ENCODE measurements at places on chromosomes 1 and 21.
A peak's percentile ranks its signal among the peaks of the same experiment; 100 is the strongest.

GRCh38 chr1:204442376-204443259, 31.0 kb upstream of the PPP1R15B start:
- no peak for DNase-seq

DNA sequence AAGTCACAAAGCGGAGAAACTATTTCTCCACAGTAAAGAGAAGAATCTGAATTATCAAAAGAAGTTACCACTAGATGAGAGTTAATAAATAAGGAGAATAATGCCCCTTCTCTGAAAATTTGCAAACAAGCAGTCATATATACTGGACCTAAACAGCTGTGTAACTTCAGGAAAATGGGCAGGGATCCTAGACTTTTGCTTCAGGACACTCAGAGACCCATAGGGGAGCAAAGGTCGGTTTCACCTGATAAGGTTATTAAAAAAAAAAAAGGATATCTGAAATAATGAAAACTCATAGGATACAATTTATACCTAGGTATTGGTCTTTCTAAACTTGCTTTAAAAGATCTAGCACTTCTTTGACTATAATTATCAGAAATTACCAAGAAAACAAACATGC, 191.4 kb downstream of the KCNH1 start:
- no peak for DNase-seq

DNA sequence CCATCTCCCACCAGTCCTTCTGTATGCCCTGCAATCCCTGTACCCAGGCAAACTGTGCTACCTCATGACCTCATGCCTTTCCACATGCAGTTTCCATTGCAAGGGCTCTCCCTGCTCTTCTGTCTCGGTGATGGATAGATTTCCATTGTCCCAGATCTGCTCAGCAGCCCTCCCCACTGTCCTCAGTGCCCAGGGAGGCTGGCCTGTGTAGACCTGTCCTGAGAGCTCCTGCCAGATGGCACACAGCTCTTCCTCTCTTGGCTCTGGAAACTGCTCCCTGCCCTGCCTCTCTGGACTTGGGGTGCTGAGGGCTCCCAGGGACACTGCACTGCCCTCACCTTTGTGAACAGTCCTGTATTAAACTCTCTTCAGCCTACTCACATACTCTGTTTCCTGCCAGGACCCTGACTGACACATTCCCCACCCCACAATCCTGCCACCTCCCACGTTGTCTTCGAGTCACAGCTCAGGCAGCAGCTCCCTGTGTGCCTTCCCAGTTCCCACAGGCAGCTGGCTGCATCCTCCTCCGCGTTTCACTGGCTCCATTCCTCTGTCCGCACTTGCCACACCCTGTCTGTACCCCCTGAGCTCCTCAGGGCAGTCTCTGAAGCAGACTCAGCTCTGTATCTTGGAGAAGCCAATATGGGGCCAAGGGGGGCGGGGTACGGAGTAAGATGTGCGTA, 57.0 kb downstream of the SPATA46 start:
- DNase-seq = no peak

GRCh38 chr1:187313115-187313514, 484.4 kb downstream of the PLA2G4A start:
- DNase-seq = no peak

GRCh38 chr1:201905234-201905890, 16.7 kb downstream of the SHISA4 start:
- no peak for DNase-seq

DNA sequence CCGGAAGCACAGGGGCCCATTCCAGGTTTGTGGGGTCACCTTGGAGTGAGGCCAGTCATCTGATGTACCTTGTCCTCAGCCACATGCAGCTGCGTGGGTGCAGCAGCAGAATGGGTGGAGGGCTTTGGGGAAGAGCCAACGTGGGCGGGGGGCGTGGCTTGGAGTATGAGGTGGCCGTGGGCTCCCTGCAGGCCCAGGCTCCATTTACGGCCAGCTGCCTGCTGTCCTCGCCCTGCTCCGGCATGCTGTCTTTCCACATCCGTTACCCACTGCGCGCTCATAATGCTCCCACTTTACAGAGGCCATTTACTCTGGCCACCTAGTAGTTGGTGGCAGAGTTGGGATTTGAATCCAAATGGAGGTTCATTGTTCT, 27.8 kb upstream of the TINAGL1 start:
- DNase-seq = no peak

- DNase-seq = no peak
Observed at GRCh38 chr1:186887203-186887602, 58.5 kb downstream of the PLA2G4A start.

- peak; percentile 83 for DNase-seq
Observed at GRCh38 chr1:155091071-155092051, 12.7 kb downstream of the EFNA3 start.

DNA sequence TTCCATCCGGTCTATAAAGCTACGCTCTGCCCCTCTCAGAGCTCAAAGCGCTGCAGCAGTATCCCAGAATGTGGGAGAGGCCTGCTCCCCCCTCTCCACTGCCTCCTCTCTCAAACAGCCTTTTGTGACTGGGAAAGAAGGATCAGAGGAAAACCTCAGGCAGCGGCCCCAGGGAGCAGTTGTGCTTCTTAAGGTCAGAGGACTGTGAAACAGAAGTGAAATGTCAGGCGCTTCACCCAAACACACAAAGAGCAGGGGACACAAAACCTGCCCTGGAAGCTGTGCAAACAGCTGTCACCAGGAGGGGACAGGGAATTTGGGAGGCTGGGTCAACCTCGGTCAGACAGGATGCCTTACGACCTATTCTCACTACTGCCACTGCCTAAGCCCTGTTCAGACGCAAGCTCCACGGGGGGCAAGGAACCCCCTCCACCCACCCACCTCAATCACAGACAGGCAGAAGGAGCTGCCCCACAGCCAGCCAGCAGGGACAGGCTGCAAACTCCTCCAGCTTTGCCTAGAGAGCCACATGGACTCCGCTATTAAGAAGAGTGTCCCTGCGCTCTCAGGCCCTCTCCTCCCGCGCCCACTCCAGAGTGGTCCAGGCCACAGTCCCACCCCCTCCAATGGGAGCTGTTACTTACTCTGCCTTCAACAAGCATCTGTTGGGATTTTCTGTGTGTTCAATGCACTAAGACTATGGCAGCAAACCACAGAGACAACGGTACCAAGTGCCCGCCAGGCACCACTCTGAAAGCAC, 14.6 kb downstream of the SSBP3 start:
- no peak for DNase-seq

DNA sequence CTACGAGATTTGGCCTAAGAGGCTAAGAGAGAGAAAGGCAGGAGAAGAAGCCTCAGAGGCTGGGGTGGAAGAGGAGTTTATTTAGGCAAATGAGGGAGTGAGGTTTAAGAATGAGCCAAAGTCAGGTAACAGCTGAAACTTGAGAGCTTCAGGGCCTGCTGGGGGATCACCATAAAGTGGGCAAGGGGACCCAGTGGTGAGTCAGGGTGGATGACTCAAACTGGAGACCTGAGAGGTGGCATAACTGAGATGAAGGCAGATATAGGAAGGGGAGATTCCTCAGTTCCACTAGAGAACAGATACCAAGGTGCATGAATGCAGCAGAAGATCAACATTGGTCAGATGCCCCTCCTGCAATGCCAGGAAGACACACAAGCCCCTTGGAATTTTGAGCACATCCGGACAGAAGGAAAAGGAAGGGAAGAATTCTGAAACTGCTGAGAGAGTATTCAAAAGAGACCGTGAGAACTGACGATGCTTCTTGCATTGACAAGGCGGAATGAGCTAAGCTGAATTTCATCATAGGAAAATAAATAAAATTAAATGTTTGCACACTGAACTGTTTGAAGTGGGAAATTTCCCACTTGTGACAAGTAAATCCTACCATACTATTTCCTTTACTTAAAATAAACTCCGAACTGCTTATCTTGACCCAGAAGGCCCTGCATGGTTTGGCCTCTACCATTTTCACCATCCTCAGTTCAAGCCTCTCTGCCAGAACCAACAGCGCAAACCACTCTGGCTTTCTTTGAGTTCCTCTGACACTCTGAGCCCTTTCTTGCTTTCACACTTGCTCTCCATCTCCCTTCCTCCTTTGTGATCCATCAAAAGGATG, 94.1 kb downstream of the NMNAT2 start:
- DNase-seq = no peak

- no peak for DNase-seq
Observed at GRCh38 chr21:45517249-45518065, 24.8 kb downstream of the SLC19A1 start.

DNA sequence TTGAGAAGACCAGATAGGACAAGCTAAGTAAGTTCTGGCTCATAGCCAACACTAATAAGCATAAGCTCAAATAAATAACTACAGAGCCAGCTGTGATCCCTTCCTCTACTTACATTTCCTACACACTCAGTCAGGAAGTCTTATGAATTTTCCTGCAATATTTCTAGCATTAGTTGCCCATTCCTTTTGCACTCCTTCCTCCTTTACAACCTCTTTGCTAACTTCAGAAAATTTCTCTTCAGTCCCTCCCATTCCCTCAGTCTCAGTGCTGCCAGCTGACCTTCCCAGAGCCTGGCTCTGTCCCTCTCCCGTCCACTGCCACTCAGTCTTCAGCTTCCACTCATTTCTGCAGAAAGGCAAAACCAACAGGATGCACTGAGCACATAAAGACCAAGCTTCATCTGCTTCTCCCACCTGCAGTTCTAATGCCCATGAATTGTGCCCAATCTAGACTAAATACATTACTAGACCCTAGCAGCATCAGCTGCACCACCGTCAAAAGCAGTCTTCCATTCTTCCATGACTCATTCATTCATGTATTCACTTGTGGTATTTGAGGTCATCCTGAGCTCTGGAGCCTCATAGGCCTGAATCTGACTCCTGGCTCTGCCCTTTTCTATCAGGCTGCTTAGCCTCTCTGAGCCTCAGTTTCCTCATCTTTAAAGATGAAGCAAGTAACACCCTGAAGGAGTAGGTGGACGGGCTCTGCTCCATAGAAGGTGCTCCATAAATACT, 54.6 kb upstream of the SIPA1L2 start:
- no peak for DNase-seq

DNA sequence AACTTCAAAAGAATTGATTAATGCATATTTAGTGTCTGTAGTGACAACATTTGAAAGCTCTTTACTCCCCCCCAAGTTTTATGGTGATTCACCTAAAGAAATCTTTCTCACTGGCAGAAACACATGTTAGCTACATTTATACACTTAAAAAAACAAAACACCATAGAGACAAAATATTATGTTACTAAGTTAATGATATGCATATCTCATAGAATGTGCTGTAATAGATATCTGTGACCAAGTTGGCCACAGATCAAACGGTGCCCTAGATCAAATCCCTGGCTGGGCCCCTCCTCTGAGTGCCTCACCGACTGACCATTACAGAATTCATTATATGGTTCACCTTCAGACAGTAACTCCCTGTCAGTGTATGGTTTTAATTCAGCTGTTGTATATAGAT, 322.1 kb upstream of the LYPLAL1 start:
- DNase-seq = no peak

GRCh38 chr1:32967888-32968568, 3.4 kb upstream of the RNF19B start:
- peak; percentile 54 for DNase-seq

- no peak for DNase-seq
Observed at GRCh38 chr1:204202481-204202880, 6.2 kb upstream of the KISS1 start.

DNA sequence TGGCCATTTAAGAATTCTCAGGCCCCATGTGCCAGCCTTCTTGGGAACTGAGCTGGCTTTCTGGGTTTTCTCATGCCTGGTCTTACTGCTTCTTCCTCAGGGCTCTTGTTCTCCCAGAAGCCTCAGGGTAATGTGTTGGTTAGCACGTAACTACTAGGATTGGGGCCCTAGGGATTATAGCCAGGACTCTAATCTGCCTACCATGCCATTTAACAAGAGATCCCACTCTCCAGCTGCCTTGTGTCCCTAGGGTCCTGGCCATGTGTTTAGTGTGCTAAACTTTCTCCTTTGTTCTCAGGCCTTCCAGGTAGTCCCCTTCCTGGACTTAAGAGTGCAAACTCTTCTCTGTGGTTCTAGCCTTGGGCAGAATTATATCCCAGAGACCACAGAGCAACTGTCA, 2.2 kb upstream of the SH3BGRL3 start:
- DNase-seq = no peak

DNA sequence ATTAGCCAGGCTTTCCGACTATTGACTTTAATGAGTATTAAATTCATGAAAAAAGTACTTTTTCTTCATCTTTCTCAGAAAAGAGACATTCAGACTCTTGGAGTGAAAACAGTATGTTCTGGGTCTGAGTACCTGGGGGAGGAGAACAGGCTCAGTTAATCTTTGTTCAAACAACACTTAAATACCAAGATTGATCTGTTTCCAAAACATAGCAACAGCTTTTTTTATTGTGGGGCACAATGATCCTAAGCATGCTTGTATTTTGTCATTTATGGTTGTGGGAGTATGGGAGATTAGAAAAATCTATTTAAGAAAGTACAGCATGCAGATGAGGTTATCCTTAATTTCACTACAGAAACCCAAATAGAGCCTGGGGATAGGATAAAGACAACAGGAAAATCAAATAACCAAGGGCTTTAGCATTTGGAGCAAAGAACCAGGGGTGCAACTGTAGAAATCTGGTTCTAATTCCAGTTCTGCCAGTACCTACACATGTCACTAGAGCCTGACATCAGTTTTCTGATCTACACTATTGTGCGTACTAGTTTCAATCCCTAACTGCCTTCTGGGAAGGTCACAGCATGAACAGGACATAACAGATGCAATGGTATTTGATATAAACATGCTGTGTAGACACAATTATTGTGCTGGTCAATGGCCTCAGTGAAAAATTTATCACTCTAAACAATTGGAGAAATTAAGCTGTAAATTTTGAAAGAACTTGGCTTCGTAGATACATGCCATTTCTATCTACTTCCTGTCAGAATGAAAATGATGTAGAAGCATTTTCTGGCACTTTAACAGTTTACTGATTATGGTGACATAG, 91.2 kb downstream of the KCNK1 start:
- DNase-seq = no peak
